Dorsolateral prefrontal cortex (tissue), 122 donors: ENCODE measurements at places on chromosomes 12 and 14.
A peak's percentile ranks its signal among the peaks of the same experiment; 100 is the strongest.

DNA sequence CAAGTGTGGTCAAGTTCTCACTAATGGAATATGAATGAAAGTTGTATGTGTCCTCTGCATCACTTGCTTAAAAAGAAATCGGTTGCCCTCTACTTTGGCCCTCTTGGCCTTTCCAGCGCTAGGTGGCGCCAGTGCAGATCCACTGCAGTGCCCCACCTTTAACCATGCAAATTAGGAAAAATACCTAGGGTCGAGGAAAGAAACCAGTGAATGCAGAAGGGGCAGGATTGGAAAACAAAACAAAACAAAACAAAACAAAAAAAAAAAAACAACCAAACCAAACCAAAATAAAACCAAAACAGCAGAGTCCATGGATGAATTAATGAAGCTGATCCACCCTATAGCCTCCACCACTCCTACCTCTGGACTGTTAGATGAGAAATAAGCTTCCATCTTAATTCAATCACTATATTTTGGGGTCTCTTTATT, 12.9 kb upstream of the NEMF start:
- peak; percentile 67 for DNase-seq

DNA sequence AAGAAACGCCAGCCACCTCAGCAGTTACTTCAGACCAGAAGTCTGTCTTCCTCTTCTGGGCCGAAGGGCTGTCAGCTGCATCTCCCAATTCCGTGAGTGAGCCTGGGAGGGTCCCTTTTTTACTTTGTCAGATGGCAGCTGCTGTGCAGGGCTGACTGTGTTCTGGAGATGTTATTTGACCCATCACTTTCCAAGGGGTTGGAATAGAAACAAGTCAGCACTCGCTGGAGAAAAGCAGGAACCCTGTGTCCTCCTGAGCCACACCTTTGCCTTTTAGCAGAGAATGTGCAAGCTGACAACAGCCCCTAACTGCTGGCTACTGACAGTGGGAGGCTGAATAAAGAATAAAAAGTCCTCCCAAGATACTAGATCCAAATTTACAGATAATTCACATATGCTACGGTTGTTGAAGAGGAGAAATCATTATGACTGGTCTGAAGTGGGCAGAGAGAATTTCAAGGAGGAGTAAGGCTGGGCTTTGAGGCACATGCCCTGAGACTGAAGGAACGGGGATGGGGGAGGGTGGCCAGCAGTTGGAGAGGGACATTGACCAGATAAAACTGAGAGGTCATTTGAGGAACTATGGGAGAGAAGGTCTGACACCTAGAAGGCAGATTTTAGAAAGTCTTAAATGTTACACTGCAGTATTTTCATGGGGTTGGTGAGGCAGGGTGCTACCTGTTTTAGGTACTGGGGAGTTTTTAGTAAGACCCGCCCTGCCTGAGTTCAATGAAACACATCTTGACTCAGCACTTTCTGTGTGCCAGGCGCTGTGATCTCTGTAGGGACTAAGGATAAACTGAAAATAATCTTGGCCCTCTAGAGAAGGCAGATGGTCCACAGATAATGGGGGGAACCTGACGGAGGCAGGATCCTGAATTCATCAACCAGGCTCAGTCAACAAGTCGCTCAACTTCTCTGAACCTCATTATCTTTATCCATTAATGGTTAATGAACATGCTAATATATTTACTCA, 27.4 kb downstream of the FAM234B start:
- DNase-seq, result no peak

DNA sequence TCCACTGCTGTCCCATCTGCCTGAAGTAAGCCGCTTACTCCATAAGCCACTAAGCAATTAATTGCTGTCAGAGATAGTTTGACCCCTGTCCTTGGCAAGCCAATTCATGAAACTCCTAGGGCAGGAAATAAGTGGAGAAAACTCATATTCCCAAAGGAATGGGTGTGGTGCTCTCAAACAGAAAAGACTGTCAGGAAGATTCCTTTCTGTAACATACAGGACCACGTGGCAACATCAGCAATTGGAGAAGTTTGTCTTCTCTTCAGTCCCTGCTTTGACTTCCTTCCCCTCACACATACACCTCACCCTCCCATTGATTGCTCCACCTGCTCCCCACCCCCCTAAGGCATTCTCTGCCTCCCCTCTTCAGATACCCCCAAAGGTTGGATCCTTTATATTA, 36.2 kb upstream of the MDM1 start:
- no peak for DNase-seq

- no peak for DNase-seq
Measured at GRCh38 chr12:123907726-123908476, 64.7 kb downstream of the CCDC92 start.

DNA sequence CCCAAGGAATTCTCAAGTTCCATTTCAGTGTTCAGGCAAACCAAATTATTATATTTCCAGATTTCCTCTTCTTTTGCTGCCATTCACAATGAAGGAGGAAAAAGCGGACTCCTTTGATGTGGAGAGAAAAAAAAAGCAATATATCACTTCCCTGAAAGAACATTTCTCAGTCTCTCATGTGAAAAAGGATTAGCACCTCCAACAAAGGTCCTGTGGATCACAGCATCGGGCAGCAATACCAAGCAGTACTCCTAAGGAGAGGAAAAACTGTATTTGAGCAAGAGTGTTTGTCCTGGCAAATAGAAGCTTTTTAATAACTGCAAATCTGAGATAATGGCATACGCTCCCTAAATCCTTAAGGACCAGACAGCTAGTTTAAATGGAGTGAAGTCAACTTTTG, 93.9 kb upstream of the RFX4 start:
- DNase-seq, result no peak

- DNase-seq, result no peak
Measured at GRCh38 chr14:64775081-64775777, 71.0 kb downstream of the PLEKHG3 start.

GRCh38 chr14:24279301-24280186, 8.1 kb upstream of the RABGGTA start:
- no peak for DNase-seq

DNA sequence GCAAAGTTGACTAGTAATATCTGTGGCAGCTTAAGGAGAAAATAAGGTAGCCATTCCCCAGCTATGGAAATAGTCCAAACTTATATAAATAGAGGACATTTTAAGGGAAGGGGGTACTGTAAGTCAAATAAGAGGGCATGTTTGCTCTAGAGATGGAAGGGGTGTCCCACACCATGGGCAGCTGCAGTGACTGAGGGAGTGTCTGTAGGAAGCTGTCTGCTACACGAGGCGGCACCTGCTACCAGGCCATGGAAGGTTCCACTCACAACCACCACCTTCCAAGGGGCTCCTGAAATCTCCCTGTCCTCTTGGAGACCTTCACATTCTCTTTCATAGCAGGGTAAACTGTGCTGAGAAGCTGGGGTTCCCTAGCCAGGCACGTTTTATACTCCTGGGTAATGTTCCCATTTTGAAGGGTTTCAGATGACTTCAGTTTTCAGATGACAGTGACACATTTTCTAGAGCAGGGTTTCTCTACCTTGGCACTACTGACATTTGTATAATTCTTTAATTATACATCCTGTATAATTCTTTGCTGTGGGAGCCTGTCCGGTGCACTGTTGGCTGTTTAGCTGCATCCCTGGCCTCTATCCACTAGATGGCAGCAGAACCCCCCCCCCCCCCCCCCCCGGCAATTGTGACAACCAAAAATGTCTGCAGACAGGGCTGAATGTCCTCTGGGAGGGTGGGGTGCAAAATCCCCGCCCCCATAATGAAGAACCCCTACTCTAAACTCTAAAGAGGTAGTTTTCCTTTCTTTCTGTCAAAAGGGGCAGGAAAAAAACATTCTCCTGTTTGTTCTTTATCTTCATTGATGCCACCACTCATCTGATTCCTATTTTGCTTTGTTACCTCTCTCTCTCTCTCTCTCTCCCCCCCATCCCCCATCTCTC, 11.6 kb upstream of the SMCO2 start:
- DNase-seq, result no peak

GRCh38 chr12:124071075-124071443, 98.0 kb downstream of the ZNF664 start:
- DNase-seq, result no peak

DNA sequence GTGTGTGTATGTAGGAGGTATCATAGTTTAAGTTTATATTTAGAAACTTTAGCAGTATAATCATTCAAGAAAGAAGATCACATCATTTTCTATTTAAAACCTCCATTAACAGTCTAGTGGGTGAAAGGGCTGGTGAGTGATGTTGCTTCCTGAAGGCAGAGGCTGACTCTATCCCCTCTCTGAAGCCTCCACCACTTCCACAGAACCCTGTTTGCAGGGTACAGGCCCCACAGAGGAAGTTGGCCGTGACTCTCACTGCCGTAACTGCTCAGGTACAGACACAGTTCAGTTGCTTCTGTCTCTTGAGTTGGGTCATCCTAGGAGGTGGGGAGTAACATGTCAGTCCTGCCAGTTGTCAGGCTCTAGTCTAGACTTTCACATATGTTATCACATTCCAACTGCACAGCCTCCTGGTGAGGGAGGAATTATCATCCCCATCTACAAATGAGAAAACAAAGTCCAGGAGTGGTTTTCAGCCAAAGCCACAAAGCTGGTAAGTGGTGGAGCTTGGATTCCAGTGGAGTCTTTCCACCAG, 31.5 kb downstream of the CFL2 start:
- DNase-seq, result no peak

DNA sequence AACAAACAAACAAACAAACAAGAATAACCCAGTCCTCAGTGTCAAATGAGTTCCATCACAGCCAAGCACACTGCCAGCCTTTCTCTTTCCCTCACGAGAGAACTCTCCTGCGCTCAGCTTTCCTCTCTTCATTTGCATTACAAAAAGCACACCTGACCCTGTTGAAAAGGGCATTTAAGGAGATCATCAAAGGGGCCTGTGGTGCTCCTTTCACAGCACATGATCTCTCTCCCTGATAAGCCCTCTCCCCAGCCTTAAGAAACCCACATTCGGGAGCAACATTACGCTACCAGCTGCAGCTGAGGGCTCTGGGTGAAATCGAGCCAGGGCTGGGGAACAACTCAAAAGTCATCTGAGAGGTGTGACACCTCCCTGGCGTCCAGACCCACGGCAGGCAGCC, 165.6 kb upstream of the TMCC3 start:
- DNase-seq, result no peak
